Left renal cortex interstitium (tissue), 4 donors: ENCODE measurements at places on chromosomes 4 and X.

- no peak for DNase-seq
Observed at GRCh38 chr4:10783351-10783750, 98.8 kb upstream of the CLNK start.

GRCh38 chrX:30212172-30212571, 3.2 kb upstream of the MAGEB2 start:
- no peak for DNase-seq

GRCh38 chr4:43586813-43587212, 694.3 kb downstream of the GRXCR1 start:
- DNase-seq, result no peak

GRCh38 chr4:133145758-133146573, 3.1 kb upstream of the PCDH10 start:
- no peak for DNase-seq

DNA sequence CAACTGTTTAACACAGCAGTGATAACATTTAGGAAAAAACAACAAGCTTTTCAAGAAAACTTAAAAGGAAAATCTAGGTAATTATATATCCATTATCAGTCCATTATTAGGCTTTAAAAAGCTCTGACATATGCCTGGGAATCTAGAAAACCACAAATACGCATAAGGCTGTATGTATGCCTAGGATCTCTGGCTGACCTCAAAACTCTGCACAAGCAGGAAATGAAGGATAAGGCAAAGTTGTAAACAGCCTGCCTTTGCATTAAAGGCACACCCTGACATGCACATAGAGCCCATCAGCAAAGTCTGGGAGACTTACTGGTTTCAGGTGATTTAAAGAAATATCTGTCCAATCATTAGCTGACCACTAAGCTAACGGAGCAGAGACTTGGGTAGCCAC, 14.0 kb downstream of the TIMP1 start:
- DNase-seq, result no peak

- DNase-seq, result no peak
Observed at GRCh38 chr4:82918091-82918490, 17.6 kb downstream of the THAP9 start.

DNA sequence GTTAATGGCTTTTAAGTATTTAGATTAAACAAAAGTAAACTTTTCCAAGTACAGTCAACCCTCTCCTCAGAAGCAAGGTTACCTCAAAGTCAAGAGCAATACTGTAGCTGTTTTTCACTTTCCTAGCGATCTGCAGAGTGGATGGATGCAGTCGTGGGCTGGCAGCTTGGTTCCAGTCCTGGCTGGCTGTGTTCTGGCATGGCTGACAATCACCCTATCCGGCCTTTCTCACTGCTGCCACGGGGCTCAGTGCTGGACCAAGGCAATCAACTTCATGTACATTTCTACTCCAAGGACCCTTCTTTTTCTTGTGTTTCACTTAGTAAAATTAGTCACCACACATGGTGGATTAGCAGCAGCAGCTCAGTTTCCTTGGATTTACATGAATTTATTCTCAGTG, 208.3 kb downstream of the GABRB1 start:
- DNase-seq, result no peak

GRCh38 chr4:141356321-141356962, 135.7 kb downstream of the ZNF330 start:
- DNase-seq, result no peak

DNA sequence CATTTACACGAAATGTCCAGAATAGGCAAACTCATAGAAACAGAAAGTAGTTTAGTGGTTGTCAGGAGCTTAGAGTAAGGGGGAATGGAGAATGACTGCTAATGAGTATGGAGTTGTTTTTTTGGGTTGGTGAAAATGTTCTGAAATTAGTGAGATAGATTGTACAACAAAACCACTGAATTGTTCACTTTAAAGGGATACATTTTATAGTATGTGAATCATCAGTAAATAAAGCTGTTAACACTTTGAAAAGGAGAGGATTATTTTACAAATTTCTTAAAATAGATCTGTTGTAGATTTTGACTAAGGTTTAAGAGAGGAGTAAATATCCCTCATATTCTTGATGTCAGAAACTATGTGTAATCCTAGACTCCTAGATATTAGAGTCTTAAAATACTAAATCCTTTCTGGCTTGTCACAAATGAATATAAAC, 82.7 kb downstream of the RAPGEF2 start:
- DNase-seq, result no peak

- DNase-seq, result no peak
Observed at GRCh38 chr4:156956826-156957368, 14.7 kb downstream of the PDGFC start.

DNA sequence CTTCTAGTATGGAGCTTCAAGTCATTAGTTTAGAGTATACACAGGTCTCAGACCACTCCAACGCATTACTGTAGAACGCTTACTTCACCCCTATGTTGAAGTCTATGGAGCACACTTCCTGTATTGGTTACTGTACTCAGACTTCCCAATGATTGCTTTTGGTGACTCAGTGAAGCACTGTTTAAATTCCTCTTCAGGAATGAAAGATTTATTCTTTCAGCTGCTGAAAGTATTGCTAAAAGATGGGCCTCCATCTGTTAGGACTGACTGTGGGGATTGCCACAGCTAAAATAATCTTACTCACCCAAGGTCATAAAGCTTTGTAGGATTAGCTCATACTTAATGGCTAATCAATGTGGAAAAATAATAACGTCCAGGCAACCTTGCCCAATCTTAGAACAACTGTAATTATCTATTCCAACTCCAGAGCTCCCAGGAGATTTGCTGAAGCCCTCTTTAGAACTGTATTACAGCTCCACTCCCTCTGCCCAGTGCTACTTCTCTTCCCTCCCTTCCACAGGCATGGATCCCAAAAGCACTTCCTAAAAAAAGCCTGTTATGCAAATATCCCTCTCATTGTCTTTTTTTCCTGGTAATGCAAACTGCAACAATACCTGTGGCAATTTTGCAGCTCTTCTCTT, 281.9 kb upstream of the HS3ST1 start:
- DNase-seq, result no peak

- no peak for DNase-seq
Observed at GRCh38 chrX:108699368-108699767, 37.0 kb downstream of the IRS4 start.

GRCh38 chr4:58191109-58191508, 1080.9 kb upstream of the IGFBP7 start:
- no peak for DNase-seq

- no peak for DNase-seq
Observed at GRCh38 chr4:184475096-184475461, 729 bp upstream of the IRF2 start.

DNA sequence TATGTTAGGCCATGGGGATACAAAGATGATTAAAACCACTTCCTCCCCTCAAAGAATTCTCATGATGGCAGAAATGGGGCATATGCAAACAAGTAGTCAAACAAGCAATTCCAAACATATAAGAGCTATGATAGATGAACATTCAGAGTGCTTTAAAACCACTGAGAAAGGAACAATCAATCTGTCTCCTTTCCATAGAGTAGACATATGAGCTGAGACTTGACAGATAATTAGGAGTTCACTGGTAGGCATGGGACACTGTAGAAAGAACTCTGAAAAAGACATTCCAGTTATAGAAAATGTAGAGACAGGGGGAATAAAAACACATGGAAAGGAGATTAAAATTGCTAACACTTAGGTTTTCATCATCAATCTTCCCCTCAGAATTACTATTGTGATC, 372.8 kb downstream of the KLHL4 start:
- DNase-seq, result no peak

DNA sequence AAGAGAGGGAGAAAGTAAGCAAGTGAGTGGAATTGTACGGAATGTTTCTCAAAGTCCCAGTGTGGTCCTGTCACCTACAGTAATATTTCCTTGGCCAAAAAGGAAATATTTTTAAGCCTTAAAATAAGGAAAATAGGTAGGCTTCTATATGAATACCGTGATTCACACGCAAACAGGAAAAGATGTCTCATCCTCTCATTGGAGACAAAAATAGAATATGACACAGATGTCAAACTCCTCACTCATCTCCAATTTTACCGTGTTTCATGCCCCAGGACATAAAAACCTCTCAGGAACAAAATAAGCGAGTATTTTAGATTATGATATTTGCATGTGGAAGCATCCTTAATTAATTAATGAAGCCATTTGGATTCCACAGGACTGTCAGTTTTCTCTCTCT, 1269.5 kb downstream of the RAPGEF2 start:
- no peak for DNase-seq

DNA sequence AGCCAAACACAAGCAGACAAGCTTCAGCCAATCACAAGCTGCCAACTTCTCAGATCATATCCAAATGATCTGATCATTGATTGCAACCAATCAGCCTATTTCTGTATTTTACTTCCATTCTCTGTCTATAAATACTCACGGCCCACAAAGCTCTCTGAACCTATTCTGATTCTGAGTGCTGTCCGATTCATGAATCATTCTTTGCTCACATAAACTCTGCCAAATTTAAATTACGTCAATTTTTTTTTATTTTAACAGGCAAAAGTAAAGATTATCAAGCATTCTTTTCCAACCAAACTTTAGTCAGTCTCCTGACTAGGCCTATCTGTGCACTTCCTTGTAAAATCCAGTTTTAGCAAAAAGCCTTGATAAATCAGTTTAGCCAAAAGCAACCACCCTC, 1.8 kb upstream of the TCEANC start:
- no peak for DNase-seq

GRCh38 chr4:76055016-76055415, 19.1 kb upstream of the CXCL11 start:
- no peak for DNase-seq

DNA sequence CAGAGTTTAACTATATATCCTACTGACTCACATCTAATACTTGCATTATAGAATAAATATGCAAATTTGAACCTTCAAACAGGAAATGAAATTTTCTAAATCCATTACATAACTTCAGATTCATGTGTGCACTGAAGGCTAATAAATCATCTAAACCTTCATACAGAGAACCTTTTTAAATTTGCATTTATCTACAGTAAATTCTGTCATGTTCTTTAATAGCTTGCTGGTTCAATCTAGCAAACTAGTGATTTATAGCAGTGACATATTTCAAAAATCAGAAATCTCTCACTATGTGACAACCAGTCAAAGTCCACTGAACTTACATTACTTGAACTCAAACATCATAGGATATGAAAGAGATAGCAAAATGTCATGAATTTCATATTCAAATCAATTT, 65.1 kb downstream of the LRBA start:
- DNase-seq, result no peak

DNA sequence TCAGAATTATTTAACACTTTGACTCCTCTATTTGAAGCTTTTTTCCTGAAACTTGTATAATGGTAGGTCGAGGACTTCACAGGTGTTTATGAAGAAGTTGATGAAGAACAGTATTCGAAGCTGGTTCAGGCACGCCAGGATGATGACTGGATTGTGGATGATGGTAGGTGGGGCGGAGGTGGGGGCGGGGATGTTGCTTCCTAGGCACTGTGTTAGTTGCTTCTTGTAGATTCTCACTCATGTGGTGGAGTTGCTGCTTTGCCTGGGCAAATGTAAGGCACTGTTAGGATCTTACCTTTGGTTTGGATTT, 9.4 kb downstream of the POLA1 start:
- no peak for DNase-seq

DNA sequence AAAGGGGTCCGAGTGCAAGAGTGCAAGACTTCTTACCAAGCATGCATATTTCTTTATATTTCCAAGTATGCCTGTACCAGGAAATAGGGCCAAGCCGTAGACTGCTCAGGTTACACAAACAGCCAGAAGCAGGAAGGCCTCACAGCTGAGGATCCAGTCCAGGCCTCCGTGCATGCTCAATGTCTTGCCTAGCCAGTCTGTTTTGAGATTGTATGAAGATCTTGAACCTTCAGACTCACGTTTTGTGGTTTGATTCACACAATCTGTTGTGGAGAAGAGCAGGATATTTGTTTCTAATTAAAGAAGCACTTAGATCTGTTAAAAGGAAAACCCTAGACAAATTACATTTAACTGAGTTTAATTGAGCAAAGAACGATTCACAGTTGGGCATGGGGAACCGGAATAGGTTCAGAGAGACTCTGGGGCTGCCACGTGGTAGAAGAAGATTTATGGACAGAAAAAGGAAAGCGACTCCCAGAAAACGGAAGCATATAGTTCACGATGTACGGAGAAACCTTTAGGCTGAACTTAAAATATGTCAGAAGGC, 1.2 kb downstream of the MGST2 start:
- peak; percentile 58 for DNase-seq

DNA sequence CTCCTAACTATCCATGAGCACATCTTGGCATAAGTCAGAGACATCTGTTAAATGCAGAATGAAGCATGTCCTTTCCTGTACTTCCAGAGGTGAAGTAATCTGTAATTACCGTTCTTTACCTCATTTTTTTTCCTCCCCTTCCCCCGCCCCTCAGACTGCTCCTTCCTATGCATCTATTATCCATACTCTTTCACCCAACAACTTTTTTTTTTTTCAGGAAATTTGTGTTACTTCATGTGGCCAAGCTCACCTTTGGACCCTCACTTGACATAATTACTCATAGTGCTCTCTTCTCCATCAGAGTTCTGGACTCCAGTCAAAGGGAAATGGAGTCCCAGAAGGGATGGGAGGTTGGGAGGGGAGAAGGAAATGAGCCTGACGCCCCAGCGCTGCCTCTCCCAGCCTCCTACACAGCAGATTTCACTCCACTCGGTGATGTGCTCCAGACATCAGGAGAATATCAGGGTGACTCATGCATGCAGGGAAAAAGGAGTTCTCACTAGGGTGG, 568.8 kb downstream of the STIM2 start:
- no peak for DNase-seq

DNA sequence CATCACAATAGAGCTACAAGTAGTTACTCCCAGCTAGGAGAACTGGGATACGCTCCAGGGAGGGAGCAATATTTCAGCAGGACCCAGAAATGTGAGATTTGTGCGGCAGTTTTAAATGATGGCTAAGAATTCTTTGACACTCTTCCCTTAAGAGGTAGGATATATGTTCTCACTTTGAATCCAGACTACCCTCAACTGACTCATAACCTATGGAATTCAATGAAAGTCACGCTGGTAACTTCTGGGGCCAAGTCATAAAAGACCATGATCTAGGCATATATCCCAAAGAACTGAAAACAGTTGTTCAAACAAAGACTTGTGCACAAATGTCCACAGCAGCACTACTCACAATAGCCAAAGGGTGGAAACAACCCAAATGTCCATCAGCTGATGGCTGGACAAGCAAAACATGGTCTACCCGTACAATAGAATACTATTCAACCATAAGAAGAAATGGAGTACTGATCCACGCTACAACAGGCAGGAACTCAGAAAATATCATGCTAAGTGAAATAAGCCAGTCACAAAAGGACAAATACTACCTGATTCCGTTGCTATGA, 10.5 kb downstream of the CD99L2 start:
- DNase-seq, result no peak

GRCh38 chr4:67871867-67872266, 11.9 kb downstream of the TMPRSS11D start:
- no peak for DNase-seq

- DNase-seq, result no peak
Observed at GRCh38 chr4:84276752-84277151, 222.3 kb downstream of the NKX6-1 start.

DNA sequence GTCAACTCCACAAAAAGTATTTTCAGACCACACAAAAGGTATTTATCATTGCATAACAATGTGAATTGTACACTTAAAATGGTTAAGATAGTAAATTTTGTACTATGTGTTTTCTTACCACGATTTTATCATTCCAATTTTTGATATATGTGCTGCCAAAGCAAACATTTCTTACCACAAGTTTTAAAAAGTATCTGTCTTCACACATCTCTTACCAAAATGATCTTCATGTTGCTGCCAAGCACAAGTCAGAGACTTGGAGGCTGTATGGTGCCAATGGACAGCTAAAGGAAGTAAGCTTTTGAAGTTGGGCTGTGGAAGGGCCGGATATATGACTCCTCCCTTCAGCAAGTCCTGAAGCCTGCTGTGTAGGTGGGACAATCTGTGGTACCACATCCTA, 67.9 kb downstream of the TMLHE start:
- no peak for DNase-seq
